ENCODE measurements at places on chromosomes 12 and 14.

GRCh38 chr12:67370979-67371378 lies 101.8 kb downstream of the CAND1 start:
- peak; percentile 29 for DNase-seq

DNA sequence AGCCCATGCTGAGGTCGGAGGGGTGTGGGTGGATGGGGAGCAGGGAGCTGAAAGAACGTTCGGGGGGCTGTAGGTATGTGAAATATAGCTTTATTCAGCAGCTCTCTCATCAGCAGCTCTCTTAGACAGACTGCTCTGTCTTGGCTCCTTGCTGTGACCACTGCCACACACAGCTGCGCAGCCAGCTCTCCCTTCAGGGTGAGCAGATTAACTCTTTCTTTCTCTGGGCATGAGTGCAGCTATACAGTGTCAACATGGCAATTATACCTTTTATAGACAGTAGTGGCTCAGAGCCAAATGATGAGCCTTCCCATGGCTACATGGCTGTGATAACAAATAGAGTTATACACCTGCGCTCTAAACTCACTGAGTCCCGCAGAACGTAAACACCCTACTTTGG lies 137.7 kb upstream of the NEDD1 start:
- DNase-seq, result no peak

GRCh38 chr14:89248411-89249064 lies 168.5 kb downstream of the FOXN3 start:
- no peak for DNase-seq

DNA sequence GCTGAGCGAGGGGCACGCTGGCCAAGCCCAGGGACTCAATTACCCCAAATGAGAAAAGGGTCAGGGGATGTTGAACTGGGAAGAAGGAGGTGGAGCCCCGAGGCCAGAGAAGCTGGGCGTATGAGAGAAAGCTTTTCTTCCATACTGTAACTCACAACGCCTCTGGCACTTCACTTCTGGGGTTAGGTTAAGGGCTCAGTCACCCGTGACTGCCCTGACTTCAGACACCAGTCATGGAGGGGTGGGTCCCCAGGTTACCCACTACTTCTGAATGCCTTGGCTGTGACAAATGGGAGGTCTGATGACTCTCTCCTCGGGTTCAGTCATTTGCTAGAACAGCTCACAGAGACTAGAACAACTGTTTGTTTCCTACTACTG lies 5.5 kb upstream of the GPR132 start:
- DNase-seq, result no peak

- peak; percentile 45 for DNase-seq
These were observed 16.7 kb downstream of the KMT2D start for GRCh38 chr12:49043856-49044258.

DNA sequence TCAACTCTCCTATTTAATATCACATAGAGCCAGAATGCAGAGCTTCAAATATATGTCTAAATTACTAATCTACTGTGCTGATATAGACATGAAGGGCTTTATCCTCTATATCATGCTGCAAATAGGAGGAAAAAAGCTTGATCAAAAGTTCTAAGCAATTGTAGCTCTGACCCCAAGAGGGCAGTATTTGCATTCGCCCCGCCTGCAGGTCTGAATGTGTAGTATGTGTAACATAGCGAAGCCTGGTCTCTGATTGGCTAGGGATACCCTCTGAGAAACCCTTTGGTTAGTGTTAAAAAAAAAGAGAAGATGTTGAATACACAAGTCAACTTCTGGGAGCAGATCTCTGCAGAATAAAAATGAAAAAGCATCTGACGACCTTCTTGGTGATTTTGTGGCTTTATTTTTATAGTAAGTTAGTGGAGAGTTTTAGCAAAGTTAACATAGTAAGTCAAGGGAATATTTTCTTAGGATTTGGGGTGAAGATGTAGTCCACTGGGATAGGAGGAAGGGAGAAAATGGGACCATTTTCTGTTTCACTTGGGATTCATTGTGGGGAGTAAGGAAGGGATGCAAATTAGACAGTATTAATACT lies 151.6 kb upstream of the OR4E1 start:
- DNase-seq, result peak; percentile 21

- DNase-seq, result no peak
These were observed 25.4 kb upstream of the CPM start for GRCh38 chr12:68958322-68958721.

DNA sequence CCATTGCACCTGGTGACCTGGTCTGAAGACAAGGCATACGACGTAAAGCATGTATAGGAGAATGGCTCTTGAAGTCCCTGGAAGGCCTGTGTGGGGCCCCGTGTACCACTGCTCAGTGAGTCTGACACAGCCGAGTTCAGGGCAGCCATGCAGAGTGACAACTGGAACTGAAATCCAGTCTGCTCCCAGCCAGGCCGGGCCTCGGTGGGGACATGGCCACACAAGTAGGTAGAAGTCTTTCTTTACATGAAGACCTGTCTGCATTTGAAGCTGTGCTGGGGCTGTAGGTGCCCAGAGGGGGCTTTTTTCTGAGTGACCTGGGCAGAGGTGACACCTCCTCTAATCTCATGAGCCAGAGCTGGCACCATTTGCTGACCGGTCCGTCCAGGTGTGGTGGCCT lies 35.7 kb downstream of the ADGRD1 start:
- DNase-seq, result no peak

GRCh38 chr12:47823422-47824086 lies 3.9 kb upstream of the HDAC7 start:
- DNase-seq, result no peak

DNA sequence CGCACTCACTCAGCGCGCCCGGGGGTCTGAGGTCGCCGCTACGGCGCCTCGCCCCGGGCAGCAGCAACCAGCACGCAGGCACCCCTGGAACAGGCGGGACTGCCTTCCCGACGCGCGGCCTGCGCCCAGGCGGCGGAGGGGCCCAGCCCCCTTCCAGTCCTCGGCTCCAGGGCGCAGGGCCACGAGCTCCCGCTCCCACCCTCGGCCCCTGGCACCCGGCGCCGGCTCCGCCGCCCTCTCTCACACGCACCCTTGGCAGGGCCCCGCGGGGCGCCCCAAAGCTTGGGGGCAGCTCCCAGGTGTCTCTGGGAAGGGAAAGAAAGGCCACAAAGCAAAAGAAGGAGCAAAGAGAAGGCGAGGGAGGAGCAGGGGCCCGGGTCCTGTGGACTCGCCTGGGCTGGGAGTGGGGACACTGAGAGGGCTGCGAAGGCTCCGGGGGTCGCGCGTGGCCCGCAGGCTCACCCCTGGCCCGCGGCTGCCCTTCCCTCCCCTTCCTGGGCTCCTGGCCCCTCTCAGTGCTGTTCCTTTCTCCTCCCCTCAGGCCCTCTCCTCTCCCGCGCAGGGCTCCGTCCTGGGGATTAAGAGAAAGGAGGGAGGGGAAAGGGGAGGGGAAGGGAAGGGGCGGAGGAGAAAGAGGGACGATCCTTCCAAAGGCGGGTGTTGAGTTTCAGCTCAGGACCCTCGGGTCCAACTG lies 907 bp upstream of the EFS start:
- DNase-seq, result peak; percentile 69

DNA sequence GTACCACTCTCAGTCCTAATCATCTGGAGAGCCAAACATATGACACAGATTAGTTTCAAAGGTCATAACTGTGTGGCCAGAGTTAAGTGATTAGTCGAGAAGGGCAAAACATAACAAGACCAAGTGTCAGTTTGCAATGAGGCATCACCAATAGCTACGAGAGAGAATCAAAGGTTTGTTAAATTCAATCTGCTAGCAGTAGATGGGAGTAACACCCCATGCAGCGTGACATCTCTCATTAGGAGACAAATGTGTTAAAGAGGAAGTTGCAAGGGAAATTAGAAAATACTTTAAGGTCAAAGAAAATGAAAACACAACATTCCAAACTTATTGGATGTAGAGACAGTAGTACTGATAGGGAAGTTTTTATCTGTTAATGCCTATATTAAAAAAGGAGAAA lies 135.7 kb upstream of the SYT10 start:
- no peak for DNase-seq

- no peak for DNase-seq
These were observed 226.1 kb downstream of the FOXN3 start for GRCh38 chr14:89190765-89191513.

DNA sequence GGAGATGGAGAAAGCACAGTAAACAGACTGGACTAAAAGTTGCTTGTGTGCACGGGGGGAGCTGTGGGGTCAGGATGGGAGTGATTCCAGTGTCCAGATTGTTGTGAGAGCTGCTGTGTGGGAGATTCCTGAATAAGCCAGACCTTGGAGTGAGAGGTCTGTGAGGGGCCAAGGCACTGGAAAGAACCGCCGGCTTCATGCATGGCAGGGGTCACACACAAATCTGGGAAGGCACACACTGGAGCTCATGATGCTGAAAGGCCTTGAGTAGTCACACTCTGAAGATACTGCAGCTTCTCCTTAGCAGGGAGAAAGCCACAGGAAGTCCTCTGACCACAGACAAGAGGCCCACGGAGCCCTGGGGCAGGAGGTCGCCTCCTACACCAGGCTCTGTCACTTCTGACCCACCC lies 23.1 kb downstream of the ADCY6 start:
- peak; percentile 48 for DNase-seq

DNA sequence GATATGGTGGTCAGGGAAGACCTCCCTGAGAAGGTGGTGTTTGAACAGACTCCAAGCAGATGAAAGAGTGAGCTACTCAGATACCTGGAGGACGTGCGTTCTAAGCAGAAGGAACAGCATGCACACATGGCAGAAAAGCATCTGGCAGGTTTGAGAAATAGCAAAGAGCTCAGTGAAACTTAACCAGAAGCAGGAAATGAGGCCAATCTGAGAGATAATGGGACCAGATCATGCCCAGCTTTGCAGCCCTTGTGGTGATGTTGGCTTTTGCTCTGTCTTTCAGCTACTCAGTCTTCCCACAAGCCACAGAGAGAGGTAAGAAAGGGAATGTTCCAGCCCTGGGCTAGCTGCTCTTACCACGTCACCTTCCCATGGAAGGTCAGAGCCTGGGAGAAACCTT lies 176.3 kb upstream of the GSC start:
- DNase-seq, result no peak

GRCh38 chr12:71469258-71469750 lies 29.7 kb downstream of the LGR5 start:
- peak; percentile 76 for DNase-seq

DNA sequence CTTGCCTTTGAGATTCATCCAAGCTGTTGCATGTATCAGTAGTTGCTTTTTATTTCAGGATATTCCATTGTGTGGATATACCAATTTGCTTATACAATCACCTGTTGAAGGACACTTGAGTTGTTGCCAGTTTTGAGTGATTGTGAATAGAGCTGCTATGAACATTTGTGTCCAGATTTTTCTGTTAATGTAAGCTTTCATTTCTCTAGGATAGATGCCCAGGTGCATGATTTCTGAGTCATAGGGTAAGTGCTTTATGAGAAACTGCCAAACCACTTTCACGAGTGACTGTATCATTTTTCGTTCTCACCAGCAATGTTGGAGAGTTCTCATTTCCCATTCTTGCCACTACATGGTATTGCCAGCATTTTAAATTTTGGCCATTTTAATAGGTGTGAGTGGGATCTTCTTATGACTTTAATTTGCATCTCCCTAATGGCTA lies 434.6 kb upstream of the RGS6 start:
- DNase-seq, result peak; percentile 41

DNA sequence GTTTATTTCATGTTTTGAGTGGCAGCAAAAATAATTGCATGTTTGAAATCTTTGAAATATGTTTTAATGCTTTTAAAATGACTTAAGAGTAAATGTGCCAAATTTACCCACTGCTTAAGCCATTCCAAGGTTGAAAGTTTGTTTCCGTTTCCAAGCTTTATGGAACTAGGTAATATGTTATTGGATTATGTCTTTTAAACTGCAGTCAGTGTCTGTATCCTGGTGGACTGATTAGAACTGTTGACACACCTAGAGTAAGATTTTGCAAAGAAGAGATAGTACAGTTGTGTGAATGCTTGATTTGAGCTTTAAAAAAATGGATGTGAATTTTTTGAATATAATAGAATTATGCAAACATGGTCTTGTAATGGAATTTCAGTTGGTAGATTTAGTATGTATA lies 135.1 kb downstream of the DERA start:
- no peak for DNase-seq

DNA sequence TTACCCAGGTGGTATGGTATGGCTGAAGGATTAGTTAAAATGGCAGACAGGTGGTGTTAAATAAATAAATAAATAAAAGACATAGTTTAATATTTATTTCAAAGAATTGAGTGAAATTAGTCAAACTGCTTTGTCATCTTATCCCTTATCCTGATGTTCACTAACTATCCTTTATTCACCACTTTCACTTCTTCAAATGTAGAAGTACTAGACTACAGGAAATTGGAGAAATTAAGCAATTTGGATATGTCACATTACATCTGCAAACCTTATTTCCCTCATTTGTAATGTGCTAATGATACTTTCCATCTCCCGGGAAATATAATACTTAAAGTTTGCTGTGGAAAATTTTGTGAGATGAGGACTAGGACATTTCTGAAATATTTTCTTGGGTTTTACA lies 1195.7 kb downstream of the LRFN5 start:
- no peak for DNase-seq

GRCh38 chr14:51293149-51293911 lies 53.3 kb downstream of the TMX1 start:
- DNase-seq, result peak; percentile 44

- DNase-seq, result peak; percentile 53
These were observed 143.6 kb upstream of the CRY1 start for GRCh38 chr12:107236824-107237511.

DNA sequence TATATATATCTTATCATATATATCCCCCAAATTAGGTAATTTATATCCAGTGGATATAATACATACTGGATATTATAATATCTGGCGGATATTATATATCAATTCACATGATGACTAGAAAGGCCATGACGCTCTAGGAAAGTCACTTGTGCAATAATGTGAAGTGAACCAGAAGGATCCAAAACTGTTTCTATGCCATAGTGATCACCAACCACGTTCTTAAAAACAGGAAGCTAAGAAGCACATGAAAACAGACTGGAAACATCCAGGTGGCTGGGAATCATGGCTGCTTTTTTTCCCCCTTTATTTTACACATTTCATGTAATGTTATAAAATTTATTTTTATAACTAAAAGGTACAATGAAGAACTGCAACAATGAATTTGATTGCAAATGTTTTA lies 1.4 kb downstream of the GUCY2C start:
- no peak for DNase-seq

- no peak for DNase-seq
These were observed 179.0 kb downstream of the LRFN5 start for GRCh38 chr14:41785696-41786095.

DNA sequence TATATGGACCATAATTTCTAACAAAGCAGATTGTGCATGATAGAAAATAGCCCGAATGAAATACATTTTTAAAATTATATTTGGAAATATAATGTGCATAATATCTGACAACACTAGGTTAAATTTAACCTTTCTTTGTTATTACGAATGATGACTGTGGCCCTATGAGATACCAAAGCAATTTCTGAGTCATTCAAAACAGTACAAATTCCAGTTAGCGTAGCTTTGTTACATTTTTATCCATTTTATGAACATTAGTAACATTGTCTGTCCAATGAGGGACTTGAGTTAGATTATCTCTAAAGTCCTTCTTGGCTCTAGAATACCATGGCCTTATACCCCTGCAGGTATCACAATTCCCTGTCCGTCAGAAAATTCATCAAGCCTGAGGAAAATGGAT lies 39.0 kb upstream of the REP15 start:
- DNase-seq, result no peak

- peak; percentile 55 for DNase-seq
These were observed 520 bp downstream of the CSRP2 start for GRCh38 chr12:76878099-76878898.
